ENCODE measurements at places on chromosomes 16 and 17. TPM values are rescaled to one million over a fixed set of nuclear protein-coding genes. Genes with fewer than 3 reads are reported as not detected.
A peak's percentile ranks its signal among the peaks of the same experiment; 100 is the strongest.

The PYCARD gene
- total RNA-seq = 38.1 TPM

The VTN gene
- not detected for total RNA-seq

The MEOX1 gene
- not detected for total RNA-seq

The SLC46A1 gene
- total RNA-seq = 0.54 TPM

- peaks cover 92% of the 10 kb centered on the region for H3K36me3 ChIP-seq
- no peaks in the 10 kb centered on the region for H3K27me3 ChIP-seq
- H3K4me3 ChIP-seq = no peak overlapping the region
- no peak overlapping the region for H3K27ac ChIP-seq
- peaks cover 47% of the 10 kb centered on the region for H3K4me1 ChIP-seq
These were observed 20.8 kb downstream of the GGA3 start for GRCh38 chr17:75240394-75241142.

DNA sequence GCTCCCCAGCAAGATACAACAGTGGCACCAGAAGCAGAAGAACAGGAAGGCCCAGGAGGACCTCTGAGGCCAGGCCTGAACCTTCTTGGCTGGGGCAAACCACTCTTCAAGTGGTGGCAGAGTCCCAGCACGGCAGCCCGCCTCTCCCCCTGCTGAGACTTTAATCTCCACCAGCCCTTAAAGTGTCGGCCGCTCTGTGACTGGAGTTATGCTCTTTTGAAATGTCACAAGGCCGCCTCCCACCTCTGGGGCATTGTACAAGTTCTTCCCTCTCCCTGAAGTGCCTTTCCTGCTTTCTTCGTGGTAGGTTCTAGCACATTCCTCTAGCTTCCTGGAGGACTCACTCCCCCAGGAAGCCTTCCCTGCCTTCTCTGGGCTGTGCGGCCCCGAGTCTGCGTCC, 11.9 kb downstream of the CES3 start:
- no peaks in the 10 kb centered on the region for H3K36me3 ChIP-seq
- no peak overlapping the region for H3K27ac ChIP-seq
- no peak overlapping the region for H3K4me3 ChIP-seq
- no peaks in the 10 kb centered on the region for H3K4me1 ChIP-seq
- no peaks in the 10 kb centered on the region for H3K27me3 ChIP-seq

DNA sequence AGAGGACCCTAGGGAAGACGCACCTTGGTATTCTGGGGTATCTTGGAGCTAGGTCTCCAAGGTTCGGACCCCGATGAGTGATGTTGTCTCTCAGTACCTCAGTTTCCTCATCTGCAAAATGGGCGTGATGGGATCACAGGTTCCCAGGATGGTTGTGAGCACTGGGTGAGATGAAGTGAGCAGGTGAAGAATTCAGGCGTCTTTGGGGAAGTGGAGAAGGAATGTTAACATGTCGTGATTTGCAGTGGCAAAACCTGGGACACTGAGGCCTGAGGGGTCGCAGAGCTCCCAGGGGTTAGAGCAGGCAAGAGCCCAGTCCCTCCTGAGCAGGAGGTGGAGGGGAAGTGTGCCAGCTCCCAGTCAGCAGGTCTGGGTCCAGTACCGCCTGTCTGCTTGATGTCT, 215.1 kb upstream of the GSE1 start:
- no peaks in the 10 kb centered on the region for H3K4me1 ChIP-seq
- DNase-seq = peak; percentile 7
- no peaks in the 10 kb centered on the region for H3K27me3 ChIP-seq
- no peak overlapping the region for H3K4me3 ChIP-seq
- no peaks in the 10 kb centered on the region for H3K36me3 ChIP-seq

GRCh38 chr17:60501589-60501988, 24.5 kb downstream of the APPBP2 start:
- peaks cover 10% of the 10 kb centered on the region for H3K36me3 ChIP-seq
- H3K4me3 ChIP-seq = no peak overlapping the region
- H3K27me3 ChIP-seq = no peaks in the 10 kb centered on the region
- H3K4me1 ChIP-seq = no peaks in the 10 kb centered on the region
- no peak overlapping the region for H3K27ac ChIP-seq

DNA sequence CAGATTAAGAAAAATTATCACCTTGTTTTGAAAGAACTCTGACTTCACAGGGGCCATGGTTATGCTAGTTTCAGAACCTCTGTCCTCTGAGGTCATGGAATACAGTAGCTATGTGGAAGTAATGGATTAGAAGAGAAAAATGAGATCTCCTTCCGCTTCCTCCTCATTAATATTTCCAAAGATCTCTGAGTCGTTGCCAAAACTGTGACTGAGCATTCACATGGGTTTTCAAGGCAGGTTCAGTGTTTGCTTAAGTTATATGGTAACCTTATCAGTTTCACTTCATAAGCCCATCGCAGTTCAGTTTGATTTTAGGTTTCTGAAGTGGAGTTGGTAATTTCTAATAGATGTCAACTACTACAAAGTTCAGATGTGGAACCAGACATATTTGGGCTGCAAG, 321.2 kb upstream of the SOX9 start:
- H3K4me3 ChIP-seq = no peak overlapping the region
- H3K27ac ChIP-seq = no peak overlapping the region
- H3K36me3 ChIP-seq = no peaks in the 10 kb centered on the region
- H3K27me3 ChIP-seq = no peaks in the 10 kb centered on the region
- no peaks in the 10 kb centered on the region for H3K4me1 ChIP-seq

DNA sequence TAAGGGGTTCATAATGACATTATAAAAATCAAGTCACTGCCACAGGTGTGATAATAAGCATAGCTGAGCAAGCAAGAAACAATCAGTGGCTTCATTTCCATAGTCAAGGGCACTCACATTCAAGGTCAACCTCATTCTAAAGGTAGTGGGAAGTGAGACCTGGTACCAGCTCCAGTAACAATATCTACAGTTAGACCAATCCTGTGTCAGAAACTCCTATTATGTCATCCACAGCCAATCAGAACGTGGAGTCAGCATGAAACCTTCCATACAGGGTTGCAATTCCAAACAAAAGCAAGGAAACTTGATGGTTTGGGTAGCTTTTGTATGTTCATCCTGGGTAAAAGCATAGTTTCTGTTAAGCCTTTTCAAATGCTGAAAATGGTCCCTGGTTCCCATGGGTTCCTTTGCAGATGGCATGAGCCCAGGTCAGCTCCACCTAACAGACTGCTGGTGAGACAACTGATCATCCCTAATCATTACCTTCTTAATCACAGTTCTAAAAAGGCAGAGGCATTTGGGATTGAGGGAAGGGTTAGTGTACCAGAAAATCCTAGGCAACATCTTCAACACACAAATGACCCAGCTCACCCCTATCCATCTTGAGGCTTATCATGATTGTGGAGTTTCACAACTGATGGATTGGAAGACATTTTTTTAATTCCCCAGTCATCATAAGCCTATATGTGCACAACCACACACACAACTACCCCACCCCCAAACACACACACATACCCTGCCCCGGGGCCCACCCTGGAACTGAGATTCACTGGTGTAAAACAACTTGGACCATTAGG, 30.4 kb downstream of the TEX2 start:
- no peak for DNase-seq
- H3K27ac ChIP-seq = no peak overlapping the region
- H3K27me3 ChIP-seq = no peaks in the 10 kb centered on the region
- no peak overlapping the region for H3K4me3 ChIP-seq

DNA sequence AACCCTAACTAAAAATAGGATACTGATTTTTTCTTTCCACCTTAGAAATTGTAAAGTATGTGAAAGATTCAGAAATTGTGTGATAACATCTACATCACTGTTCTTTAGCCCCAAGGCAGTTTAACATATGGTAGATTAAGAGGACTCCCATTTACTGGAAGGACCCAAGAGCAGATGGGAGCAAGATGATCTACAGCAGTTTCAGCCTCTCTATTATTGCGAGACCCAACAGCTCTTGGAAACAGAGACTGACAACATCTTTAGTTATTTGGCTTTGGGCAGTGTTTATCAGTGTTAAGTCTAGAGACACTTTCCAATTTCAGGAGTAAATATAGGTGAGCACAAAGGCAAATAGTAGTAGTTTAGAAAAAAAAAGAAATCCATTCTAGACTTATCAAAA, 124.9 kb upstream of the CORO6 start:
- H3K4me3 ChIP-seq = no peak overlapping the region
- DNase-seq = no peak
- no peaks in the 10 kb centered on the region for H3K27me3 ChIP-seq
- H3K36me3 ChIP-seq = peaks cover 25% of the 10 kb centered on the region
- peaks cover 19% of the 10 kb centered on the region for H3K4me1 ChIP-seq
- no peak overlapping the region for H3K27ac ChIP-seq

- peak overlapping the region; percentile 82 for H3K27ac ChIP-seq
- H3K36me3 ChIP-seq = peaks cover 10% of the 10 kb centered on the region
- H3K4me1 ChIP-seq = peaks cover 16% of the 10 kb centered on the region
- H3K27me3 ChIP-seq = no peaks in the 10 kb centered on the region
These were observed 1.2 kb upstream of the RFFL start for GRCh38 chr17:35064516-35065215.

DNA sequence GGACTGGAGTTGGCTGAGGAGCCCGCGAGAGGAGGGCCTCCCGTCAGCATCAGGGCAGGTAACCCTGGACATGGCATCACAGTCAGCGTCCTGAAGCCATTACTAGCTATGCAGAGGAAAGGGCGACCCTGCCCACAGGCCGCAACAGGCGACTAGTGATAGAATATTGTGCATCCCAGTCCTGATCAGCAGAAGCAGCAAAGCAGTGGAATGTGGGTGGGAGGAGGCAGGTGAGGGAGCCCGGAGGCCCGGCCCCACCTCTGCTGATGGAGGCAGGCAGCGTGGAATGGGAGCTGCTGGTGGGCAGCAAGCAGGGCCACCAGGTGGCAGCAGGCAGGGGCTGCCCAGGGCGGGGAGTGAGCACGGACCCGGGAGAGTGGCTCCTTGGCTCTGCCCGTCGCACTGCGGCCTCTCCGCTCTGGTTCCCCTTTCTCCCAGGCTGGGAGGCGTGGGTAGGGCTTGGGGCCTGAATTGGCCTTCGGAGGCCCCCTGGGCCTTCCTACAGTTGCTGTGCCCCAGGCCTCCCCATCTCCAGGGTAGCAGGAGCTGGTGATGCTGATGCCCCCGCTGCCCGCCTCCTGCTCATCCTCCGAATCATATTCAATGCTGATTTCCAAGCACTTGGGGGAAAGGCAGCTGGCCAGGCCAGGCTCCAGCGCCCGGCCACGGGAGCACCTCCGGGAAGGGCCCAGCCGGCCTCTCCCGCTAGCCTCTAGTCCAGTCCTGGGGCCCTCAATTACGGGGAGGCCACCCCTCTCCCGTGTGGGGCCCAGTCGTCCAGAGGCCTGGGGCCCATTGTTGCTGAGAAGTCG, 20.2 kb downstream of the TSPOAP1 start:
- no peak overlapping the region for H3K27ac ChIP-seq
- DNase-seq = no peak
- peaks cover 10% of the 10 kb centered on the region for H3K4me1 ChIP-seq
- H3K4me3 ChIP-seq = no peak overlapping the region

- no peaks in the 10 kb centered on the region for H3K36me3 ChIP-seq
- no peak overlapping the region for H3K27ac ChIP-seq
- no peak overlapping the region for H3K4me3 ChIP-seq
- peaks cover 13% of the 10 kb centered on the region for H3K4me1 ChIP-seq
- peaks cover 31% of the 10 kb centered on the region for H3K27me3 ChIP-seq
These were observed 17.0 kb downstream of the ENPP7 start for GRCh38 chr17:79747508-79748294.

DNA sequence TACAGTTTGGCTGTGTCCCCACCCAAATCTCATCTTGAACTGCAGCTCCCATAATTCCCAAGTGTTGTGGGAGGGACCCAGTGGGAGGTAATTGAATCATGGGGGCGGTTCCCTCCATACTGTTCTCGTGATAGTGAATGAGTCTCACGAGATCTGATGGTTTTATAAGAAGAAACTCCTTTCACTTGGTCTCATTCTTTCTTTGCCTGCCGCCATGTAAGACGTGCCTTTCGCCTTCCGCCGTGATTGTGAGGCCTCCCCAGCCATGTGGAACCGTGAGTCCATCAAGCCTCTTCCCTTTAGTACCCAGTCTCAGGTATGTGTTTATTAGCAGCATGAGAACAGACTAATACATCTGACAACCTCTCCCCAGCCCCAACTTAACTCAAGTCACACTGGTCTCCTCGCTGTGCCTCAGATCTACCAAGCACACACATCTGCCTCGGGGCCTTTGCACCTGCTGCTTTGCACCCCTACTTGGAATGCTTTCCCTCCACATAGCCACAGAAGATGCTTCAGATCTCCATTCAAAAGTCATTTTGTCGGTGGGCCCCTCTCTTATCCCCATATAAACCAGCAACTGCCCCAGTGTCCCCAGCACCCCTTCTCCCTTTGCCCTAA, 74.4 kb downstream of the RPH3AL start:
- H3K27me3 ChIP-seq = no peaks in the 10 kb centered on the region
- no peaks in the 10 kb centered on the region for H3K36me3 ChIP-seq
- no peak for DNase-seq
- no peak overlapping the region for H3K27ac ChIP-seq
- no peak overlapping the region for H3K4me3 ChIP-seq

- DNase-seq = no peak
- H3K27me3 ChIP-seq = no peaks in the 10 kb centered on the region
- H3K36me3 ChIP-seq = no peaks in the 10 kb centered on the region
- peaks cover 23% of the 10 kb centered on the region for H3K4me1 ChIP-seq
These were observed 987 bp downstream of the SLC16A5 start for GRCh38 chr17:75088465-75089417.

GRCh38 chr17:71900621-71901229, 220.1 kb upstream of the SOX9 start:
- DNase-seq = no peak
- no peaks in the 10 kb centered on the region for H3K27me3 ChIP-seq
- H3K4me3 ChIP-seq = no peak overlapping the region
- no peaks in the 10 kb centered on the region for H3K36me3 ChIP-seq
- no peaks in the 10 kb centered on the region for H3K4me1 ChIP-seq

DNA sequence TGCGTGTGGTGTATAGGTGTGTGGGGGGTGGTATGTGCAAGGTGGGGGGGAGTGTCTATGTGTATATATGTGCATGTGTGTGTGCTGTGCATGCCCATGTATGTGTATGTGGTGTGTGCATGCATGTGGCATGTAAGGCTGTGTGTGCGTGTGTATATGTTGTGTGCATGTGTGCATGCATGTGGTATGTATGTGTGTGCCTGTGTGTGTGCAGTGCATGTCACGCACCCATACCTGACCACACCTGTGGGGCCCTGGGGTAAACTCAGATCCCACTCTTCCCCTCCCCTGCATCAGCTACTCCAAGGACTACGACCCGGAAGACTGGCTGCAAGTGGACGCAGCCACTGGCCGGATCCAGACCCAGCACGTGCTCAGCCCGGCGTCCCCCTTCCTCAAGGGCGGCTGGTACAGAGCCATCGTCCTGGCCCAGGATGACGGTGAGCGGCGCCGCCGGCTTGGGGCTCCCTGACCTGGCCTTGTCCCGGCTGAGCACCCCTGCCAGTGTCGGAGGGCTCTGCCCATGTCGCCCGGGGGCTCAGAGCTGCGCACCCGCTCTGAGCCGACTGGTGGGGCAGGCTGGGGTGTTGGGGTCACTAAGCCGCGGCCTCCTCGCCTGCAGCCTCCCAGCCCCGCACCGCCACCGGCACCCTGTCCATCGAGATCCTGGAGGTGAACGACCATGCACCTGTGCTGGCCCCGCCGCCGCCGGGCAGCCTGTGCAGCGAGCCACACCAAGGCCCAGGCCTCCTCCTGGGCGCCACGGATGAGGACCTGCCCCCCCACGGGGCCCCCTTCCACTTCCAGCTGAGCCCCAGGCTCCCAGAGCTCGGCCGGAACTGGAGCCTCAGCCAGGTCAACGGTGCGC, 9.1 kb downstream of the SLC22A31 start:
- no peak overlapping the region for H3K27ac ChIP-seq
- no peak for DNase-seq
- peaks cover 10% of the 10 kb centered on the region for H3K4me1 ChIP-seq

- H3K27me3 ChIP-seq = no peaks in the 10 kb centered on the region
- no peaks in the 10 kb centered on the region for H3K36me3 ChIP-seq
- H3K27ac ChIP-seq = no peak overlapping the region
- no peak for DNase-seq
- no peak overlapping the region for H3K4me3 ChIP-seq
- H3K4me1 ChIP-seq = no peaks in the 10 kb centered on the region
These were observed 409.4 kb downstream of the HAPSTR1 start for GRCh38 chr16:9500872-9501271.

Data from natural killer cell (primary cell).